ENCODE measurements at places on chromosomes 5 and 9.

DNA sequence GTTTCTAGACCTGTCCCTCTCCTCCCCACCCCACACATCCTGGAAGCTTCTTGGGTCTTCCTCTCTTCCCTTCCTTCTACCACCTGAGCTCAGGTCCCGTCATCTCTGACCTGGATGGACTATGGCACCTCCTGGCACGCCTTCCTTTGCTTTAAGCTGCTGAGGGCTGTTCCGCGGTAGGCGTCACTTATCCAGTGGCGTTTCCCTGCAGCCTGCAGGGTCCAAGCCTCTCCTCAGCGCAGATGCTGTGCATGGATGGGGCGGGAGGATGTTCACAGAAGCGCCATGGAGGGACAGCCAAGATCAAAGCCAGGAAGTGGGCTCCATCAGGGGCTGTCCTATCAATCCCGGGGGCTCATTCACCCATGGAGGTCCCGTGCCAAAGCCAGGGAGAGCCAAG lies 23.8 kb upstream of the CNOT6 start:
- DNase-seq, result no peak

- DNase-seq, result no peak
Measured at GRCh38 chr5:37055383-37055990, 178.9 kb downstream of the NIPBL start.

DNA sequence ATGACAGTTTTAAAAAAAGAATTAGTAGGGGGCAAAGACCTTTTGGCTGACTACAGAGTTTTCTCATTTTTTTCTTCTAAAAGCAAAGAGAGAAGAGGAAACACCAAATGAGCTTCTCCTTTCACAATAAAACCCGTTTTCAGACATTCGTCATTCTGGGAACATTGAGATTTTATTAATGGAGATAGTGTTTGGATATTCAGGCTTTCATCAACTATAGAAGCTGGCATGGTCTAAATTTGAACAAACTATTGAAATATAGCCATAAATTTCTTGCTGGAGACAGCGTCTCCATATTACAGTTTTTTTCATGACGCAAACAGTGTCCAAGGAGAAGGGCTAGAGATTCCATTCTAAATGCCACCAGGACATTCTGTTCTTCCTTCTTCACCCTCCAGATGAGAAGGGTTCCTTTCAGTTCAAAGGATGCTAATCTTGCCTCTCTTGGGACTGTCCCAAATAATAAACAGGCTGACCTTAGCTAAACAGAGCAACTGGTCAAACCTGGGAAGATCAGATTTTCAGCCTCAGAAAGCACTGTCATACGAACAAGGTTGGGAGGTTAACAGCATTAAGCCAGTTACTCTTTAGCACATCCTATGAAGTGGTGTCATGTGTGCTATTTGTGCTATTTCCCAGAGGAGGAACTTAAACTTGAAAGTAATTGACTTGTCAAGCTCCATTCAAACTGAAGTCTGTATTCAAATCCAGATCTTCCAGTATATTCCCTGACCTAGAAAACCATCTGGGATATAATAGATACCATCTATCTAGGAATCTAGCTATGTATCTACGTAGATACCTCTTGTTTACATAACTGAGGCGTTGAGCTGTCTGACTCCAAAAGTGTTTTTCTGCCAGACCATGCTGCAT lies 125.6 kb downstream of the LPAR1 start:
- no peak for DNase-seq

- DNase-seq, result no peak
Measured at GRCh38 chr5:157252711-157253465, 13.0 kb upstream of the CYFIP2 start.

- DNase-seq, result peak; percentile 70
Measured at GRCh38 chr5:4862500-4862899, 277.6 kb upstream of the ADAMTS16 start.

DNA sequence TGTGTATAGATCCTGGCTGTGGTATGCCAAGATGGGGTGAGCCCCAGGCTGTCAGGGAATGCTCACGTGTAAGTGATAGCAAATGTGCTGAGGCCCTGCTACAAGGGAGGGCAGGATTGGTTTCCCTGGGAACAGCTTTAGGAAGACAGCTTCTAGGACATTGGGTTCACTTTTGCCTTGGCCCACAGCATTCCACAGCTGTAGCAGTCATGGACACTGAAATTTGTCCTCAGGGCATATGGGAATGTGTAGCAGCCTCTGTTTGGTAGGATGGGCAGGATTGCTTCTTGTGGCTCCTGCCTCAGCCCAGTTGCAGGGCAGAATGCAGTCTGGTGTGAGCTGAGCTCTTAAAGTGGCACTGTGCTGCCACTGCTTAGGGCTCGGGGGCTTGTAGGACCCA lies 1061.7 kb upstream of the WWC1 start:
- no peak for DNase-seq

DNA sequence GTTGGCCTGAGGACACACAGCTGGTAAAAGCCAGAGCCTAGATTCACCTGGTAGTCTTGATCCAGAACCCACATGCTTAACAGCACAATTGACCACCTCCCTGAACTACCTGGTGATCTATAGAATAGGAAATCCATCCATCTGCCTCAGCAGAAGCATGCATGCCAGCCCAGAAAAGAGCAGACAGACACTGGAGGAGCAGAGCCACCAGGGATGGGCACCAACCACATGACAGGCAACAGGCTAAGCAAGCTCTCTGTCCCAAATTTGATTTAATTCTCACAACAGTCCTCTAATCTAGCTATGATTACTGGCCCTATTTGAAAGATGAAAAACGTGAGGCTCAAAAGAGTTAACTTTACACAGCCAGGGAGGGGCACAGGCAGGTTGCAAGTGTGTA lies 208.1 kb downstream of the SPOCK1 start:
- no peak for DNase-seq

DNA sequence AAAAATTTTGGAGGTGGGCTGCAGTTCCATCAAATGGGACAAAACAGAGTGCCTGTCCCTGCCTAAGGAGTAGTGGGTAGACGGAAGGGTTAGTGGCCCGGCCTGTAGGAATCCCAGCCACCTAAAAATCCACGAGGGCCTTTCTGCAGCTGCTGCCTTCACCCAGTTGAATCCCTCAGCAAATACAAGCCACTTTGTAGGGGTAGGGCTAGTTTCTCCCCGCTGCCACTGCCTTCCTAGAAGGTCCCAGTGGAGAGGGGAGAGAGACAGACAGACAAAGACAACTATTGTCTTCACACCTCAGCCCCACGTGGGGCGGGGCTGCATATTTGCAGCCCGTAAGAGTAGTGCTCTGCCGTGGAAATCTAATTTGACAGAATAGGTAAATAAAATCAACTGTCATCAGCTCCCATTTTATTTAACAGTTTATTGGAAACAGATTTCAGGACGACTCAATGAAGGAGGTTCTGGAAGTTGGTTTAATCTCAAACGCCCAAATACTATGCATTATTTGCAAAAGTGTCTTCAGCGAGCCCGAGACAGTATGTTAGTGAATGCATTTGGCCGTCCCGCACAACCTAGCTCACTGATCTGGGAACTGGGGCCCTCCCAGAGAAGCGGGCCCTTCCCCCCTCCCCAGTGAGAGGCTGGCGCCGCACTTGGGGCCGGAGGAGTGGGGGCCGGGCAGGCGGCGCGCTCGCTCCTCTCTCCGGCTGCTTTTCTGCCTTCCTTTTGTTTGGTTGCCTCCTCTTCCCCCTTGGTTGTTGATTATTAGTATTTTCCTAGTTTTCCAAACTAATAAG lies 67.6 kb upstream of the TBCA start:
- DNase-seq, result no peak

- peak; percentile 32 for DNase-seq
Measured at GRCh38 chr9:111897601-111898137, 1.1 kb downstream of the UGCG start.

GRCh38 chr9:98881356-98881755 lies 62.4 kb upstream of the COL15A1 start:
- DNase-seq, result no peak

DNA sequence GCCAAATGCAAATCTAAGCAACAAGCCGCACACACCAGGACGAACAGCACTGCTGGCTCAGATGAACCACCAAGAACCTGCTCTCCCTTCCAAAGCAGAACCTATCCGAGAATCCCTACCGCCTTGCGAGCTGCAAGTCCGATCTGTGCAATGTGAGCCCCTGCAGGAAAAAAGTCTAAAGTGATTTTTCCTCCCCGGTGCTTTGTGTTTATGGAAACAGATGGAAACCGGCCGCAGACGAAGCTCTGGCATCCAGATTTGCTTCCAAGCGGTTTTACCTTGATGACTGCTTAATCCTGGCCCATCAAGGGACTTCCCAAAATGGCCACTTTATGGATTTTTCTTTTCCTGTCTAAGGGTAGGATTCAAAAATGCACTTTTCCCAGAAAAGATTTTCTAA lies 112.5 kb downstream of the VAV2 start:
- DNase-seq, result no peak

- no peak for DNase-seq
Measured at GRCh38 chr9:90169490-90169889, 473.1 kb downstream of the DIRAS2 start.

DNA sequence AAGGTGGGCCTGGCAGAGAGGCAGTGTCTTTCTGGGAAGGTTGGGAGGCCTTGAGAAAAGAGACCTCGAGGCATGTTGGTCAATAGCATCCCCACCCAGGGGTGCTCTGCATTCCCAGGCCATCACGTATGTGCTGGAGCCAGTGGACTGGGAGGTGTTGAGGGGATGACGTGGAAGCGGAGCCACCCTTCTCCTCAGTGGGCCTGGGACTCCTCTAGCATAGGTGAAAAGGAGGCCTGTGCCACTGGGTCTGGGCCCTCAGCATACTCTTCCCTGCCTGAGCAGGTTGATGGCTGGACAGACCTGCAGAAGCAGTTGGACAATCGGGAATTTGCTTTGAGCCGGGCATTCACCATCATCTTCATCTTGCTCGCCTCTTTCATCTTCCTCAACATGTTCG lies 25.5 kb downstream of the PITX1 start:
- DNase-seq, result no peak

GRCh38 chr9:138024131-138024530 lies 146.5 kb downstream of the CACNA1B start:
- no peak for DNase-seq

GRCh38 chr5:178496642-178497041 lies 93.6 kb downstream of the COL23A1 start:
- no peak for DNase-seq

GRCh38 chr5:932628-933250 lies 40.1 kb downstream of the TRIP13 start:
- DNase-seq, result no peak

DNA sequence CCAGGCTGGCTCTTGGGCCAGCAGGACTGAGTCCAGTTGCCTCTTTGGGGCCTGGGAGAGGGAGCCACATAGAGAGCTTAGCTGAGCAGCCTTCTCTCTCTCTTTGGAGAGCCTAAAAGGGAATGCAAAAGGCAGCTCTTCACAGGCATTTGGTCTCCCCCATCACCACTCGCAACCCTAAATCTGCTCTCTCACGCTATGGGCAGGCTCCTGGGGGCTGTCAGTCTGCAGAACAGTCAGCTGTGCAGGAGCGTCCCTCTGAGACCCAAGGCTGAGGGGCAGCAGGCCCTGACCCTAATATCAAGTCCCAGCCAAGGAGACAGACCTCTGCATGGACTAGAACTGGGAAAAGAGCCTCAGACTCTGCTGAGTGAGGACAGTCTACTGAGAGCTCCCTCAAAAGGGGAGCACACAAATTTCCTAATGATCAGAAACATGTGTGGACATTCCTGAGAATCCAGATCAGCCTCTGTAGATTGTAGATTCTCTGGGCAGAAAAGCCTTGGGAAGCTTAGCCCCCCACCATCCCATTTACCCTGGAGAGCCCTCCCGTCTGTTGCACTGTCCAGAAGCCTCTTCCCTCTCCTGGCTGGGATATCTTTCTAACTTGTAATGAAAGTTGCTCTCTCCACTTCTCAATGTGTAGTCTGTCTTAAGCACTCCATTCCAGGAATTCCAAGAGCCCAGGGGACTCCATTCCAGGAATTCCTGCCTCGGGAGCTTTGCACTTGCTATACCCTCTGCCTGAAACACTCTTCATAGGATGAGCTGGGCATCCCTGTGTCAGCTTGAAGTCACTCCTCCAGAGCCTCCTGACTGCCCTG lies 79.4 kb downstream of the FAM114A2 start:
- DNase-seq, result peak; percentile 62

DNA sequence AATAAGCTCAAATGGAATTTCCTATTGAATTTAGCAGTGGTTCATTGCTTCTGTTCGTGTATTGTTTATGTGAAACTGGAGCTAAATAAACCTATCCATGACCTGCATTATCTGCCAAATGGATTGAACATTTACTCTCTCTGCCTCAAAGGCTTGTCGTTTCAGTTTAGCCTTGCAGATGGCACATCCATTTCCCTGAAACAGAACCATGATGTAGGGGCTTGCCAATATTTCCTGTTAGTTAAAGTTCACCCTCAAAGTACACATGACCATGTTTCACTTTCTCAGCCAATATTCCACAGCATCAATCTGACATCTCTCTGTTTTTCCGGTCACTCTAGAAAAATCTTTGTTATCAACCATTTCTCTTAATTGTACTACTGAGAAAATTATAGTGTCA lies 545.3 kb downstream of the TAF11L14 start:
- DNase-seq, result no peak

DNA sequence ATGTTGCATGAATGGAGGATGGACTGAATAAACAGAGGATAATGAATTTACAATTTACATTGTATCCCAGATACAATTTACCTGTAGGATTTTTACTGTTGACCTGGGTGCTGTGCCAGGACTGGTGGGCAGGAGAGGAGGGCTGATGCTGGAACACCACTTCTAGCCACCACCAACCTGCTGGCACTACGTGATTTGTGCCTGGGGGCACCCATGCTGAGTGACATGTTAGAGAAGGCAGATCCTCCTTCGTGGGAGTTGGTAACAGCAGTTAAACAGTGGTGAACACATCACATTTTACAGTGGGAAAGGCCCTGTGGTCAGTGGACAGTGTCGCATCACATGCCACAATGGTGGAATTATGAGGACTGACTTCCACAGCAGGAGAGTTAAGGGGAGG lies 3.0 kb upstream of the ANKRD34B start:
- no peak for DNase-seq

DNA sequence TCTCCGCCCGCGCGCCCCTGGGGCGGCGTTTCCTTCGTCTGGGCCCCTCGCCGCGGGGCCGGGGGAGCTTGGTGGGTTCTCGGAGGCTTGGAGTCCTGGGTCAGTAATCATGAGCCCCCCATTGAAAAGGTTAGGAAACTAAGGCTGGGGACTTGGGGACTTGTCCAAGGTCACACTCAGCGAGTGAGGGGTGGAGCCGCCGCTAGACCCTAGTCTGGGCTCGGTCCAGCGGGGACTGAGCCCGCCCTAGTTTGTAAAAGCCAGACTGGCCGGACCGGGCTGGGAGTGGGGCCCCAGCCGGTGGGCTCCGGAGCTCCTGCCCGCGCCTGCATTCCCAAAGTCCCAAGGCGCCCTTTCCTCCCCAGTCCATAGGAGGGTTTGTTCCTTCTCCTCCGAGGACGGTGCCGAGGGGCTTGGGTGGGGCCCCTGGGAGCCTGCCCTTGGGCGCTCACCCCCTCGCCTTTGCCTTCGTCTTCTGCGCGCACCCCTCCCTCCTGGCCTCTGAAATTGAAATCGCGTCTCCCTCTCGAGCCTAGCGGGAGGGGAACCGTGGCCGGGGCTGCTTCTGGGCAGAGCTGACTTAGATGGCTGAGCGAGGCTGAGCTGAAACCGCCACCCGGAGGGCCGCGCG lies 995 bp downstream of the OLFM1 start:
- no peak for DNase-seq

All from SW 1271 (cell line).